NCI-H774 (cell line): ENCODE measurements at places on chromosomes 5 and 9.

DNA sequence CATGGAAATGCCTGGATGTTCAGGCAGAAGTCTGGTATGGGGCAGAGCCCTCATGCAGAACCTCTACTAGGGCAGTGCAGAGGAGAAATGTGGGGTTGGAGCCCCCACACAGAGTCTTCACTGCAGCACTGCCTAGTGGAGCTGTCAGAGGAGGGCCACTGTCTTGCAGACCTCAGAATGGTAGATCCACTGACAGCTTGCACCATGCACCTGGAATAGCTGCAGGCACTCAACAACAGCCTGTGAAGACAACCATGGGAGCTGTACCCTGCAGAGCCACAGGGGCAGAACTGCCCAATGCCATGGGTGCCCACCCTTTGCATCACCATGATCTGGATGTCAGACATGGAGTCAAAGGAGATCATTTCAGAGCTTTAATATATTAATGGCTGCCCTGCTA, 36.9 kb downstream of the TRIP13 start:
- no peak for DNase-seq

DNA sequence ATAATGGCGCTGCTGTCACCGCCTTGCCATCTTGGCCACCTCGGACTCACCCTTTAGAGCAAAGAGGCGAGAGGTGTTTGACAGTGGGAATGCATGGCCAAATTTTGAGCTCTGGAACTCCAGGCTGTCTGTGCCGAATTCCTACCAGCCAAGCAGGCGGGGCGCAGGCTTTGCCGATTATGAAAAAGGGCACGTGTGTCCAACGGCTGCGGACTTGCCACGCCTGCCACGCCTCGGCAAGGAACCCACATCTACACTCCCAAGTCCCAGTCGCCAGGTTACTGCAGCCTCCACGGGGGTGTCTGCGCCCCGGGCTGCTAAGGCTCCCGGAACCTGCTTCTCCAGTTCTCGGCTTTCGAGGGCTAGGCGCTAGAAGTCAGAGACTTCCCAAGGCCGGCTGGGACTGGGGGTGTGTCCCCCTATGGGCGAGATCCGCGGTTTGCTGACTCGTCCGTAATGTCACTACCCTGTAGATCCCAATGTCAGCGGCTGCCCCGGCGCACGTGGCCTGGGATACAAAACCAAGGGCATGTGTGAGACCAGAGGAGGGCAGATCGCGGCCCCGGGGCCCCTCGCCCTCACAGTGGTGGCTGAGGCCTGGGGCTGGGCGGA, 2.8 kb downstream of the NPR3 start:
- no peak for DNase-seq

GRCh38 chr9:92425474-92425873, 1.2 kb upstream of the OMD start:
- DNase-seq, result no peak

DNA sequence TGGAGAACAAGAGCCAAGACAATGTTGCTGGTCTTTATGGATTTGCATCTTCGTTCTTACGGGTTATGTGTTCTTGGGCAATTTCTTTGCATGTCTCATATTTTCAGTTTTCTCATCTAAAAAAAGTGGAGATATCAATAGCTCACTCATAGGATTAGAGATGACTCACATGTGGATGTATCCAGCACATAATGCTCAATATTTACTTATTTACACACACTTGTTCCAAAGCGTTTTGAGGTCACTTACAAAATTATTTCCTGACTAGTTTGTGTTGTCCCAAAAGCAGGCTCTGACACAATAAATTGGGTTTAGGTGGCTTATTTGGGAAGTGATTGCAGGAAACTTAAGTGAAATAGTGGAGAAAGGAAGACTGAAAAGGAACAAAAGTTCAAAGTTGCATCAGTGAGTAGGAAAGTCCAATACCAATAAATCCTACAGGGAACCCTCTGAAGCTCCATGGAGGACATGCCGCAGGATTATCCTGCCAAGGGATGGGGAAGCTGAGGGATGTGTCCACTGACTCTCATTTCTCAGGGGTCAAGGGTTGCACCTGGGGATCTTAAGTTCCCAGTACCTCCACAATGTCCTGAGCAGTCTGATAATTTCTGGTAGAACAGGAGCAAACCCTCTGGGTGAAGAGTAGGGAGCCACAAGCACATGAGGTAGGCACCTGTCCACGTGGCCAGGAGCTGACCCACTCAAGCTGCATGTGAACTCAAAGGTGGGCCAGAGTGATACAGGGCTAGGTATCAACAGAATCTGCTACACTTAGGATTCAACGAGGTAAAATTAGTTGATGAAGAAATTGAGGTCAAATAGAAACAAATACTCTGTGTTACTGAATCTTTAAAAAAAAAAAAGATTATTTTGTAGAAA, 37.4 kb upstream of the SLC44A1 start:
- no peak for DNase-seq

DNA sequence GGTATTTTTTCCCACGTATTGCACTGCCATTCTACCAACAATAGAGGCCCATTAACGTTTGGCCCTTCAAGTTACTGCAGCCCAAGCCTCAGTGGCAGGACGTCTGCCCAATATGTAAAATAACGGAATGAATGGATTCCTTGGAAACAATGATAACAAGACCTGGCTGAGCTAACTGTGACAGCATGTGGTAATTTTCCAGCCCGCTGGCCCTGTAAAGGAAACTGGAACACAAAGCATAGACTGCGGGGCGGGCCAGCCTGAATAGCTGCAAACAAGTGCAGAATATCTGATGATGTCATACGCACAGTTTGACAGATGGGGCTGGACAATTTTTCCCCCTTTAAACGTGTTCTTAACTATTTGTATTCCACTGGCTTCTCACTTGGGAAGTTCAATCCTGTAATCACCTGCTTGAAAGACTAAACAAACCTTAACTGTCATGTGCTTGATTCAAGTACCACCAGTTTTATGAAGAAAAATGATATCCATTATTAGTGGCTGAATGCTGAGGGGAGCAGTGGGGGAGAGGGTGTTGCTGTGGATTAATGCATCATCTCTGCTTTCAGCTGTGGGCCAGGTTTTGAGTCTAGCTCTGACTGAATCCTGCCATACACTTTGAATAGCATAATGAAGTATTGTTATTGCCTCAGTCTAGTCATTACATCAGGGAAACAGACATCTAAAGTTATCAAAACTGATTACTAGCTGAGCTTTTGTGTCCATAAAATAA, 323.9 kb downstream of the TMEM161B start:
- DNase-seq, result peak; percentile 76

- DNase-seq, result no peak
Measured at GRCh38 chr5:118146824-118147223, 841.5 kb downstream of the DTWD2 start.

DNA sequence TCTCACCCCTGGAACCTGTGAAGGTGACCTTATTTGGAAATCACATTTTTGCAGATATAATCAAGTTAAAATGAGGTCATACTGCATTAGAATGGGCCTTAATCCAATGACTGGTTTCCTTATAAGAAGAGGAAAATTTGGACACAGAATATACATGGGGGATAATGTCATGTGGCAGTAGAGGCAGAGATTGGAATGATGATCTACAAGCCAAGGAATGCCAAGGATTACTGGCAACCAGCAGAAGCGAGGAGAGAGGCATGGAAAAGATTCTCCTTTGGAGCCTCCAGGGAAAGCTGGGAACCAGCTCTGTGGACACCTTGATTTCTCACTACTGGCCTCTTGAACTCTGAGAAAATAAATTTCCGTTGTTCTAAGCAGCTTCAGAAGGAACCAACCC, 20.2 kb upstream of the CEP78 start:
- no peak for DNase-seq

- DNase-seq, result no peak
Measured at GRCh38 chr9:79796411-79796810, 224.6 kb downstream of the TLE4 start.

DNA sequence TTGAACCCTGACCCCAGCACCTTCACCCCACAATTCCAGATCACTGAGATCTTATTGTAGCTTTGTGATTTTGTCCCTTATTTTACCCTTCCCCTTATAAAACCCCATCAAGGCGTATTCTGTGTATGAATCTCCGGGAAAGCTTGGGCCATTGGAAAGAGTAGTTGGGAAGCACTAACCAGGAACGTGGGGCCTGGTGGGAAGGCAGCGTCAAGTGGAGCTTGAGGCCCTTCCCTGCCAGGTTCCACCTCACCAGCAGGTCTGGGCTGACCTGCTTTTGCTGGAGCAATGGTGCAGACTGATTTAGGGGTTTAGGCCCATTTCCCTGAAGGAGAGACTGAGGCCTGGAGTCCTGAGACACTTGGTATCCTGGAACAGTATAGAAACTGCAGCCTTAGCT, 9.3 kb downstream of the PHF2 start:
- DNase-seq, result no peak

- DNase-seq, result no peak
Measured at GRCh38 chr9:108416324-108416723, 439.5 kb downstream of the ACTL7B start.

- no peak for DNase-seq
Measured at GRCh38 chr5:56819060-56819881, 3.9 kb downstream of the MAP3K1 start.

DNA sequence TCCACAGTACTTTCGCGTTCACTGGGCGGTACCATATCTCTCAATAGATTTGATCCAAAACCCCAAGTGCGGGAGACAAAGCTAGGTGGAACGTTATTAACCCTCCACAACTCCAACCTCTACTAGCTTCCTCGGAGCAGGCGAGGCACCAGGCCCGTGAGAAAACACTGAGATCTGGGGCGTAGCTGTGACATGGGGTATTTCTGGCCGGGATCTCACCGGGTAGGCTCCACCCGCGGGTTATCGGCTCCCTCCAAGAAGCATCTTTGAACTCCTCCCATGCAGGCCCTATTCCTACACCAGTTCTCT, 350 bp upstream of the SLC25A46 start:
- no peak for DNase-seq

DNA sequence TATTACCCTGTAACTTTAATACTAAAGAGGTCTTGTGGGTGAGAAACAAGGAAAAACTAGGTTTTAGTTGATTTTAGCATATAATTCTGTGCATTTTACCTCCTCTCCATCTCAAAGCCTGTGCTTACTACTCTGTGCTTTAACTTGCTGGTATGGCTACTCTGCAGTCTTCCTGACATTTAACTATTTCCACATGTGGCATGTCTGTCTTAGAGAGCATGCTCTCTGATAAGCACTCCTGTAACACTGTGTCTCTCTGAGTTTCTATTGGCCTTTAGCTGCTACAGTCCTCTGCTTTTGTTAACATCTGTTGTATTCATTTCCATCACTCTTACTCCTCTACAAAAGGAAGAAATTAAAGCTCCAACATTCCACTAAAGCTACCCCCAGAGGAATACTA, 418.3 kb downstream of the RAB3C start:
- DNase-seq, result no peak

- DNase-seq, result no peak
Measured at GRCh38 chr5:176875783-176876505, 23.2 kb downstream of the HK3 start.

- no peak for DNase-seq
Measured at GRCh38 chr9:109341561-109341960, 20.7 kb upstream of the EPB41L4B start.

DNA sequence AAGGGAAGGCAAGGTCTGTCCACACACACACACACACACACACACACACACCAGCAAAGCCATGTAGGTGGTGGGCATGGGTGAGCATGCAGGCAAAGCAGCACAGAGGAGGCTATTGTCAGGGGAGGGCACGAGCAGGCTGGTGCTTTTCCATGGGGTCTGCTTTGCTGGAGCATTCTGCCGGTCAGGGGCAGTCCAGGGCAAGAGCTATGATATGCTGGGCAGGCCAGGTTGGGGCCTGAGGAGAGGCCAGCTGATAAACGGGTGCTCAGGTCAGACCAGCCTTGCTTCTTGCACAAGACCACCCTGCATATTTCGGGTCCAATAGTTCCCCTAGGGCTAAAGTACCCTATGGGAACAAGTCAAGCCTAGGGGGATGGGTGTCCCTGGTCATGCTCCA, 253.9 kb upstream of the DMAC1 start:
- no peak for DNase-seq

GRCh38 chr5:109921735-109922380, 232.1 kb downstream of the MAN2A1 start:
- no peak for DNase-seq

DNA sequence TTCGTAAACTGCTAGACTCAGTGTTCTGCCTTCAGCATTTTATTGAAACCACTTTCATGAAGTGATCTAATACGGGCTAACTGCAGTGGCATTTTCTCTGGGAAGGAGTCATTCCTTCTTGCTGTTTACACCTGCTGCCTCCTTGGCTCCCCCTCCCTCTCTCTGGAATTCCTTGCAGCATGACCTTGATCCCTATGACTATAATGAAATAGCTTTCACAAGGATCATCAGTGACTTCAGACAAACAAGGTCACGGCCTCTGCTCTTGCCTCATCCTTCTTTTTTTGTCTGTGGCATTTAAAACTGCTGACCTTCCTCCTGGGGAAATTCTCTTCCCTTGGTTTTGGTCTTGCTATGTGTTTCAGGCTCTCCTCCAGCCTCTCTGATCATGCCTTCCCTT, 90.2 kb downstream of the ZNF462 start:
- DNase-seq, result no peak

GRCh38 chr5:58412932-58413331, 47.0 kb downstream of the PLK2 start:
- no peak for DNase-seq

- no peak for DNase-seq
Measured at GRCh38 chr5:154576429-154576806, 98.4 kb upstream of the HAND1 start.

- peak; percentile 77 for DNase-seq
Measured at GRCh38 chr5:79495311-79495710, 18.6 kb downstream of the HOMER1 start.

- no peak for DNase-seq
Measured at GRCh38 chr5:749101-749670, 35.3 kb downstream of the ZDHHC11B start.

- DNase-seq, result no peak
Measured at GRCh38 chr5:56402266-56403220, 169.4 kb upstream of the ANKRD55 start.

- DNase-seq, result no peak
Measured at GRCh38 chr9:137063311-137064026, 6.9 kb downstream of the SAPCD2 start.

DNA sequence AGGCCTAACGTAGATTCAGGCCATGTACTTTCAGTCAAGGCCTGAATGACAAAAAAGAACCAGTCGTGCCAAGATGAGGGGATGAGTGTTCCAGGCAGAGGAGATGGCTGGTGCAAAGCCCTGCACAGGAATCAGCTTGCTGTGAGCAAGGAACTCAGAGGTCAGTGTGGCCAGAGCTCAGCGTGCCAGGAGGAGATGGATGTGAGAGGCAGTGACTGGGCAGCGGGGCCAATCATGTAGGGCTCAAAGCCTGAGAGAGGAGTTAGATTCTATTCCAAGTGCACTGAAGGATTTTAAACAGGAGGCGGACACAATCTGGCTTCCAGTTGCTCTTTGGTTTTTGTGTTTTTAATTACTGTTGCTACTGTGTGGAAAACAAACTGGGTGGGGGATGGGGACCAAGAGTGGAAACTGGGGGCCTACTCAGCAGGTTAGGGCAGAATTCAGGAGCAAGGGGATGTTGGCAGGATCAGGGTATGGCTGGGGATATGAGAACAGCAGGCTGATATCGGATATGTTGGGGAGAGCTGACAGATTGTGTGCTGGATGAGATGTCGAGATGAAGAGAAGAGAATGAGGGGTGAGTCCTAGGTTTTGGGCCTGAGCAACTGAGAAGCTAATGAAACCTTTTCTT, 64.3 kb downstream of the ANGPTL2 start:
- DNase-seq, result no peak

- DNase-seq, result no peak
Measured at GRCh38 chr5:99076723-99077640, 148.2 kb upstream of the CHD1 start.
